Hippocampal formation (tissue), 2 donors: ENCODE measurements at places on chromosomes 1 and 21.
A peak's percentile ranks its signal among the peaks of the same experiment; 100 is the strongest.

GRCh38 chr1:69700770-69701169, 133.0 kb downstream of the LRRC7 start:
- no peak for DNase-seq

- DNase-seq: no peak
These were observed 22.6 kb upstream of the TTC34 start for GRCh38 chr1:2823921-2824610.

DNA sequence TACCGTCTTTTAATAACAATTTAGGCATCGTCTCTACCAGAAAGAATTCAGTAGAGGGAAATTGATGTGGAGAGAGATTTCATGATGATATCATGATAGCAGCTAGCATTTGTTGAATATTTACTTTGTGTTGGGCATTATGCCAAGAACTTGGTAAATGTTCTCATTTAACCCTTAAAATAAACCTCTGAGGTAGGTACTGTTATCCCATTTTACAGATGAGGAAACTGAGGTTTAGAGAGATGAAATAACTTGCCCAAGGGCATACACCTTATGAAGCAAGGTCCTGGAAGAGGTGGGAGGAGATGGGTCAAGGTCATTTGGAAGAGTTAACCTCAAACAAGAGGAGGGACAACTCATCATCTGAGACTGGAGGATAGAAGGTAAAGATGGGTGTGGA, 34.8 kb downstream of the TSNAX start:
- no peak for DNase-seq

GRCh38 chr1:216175714-216176113, 247.5 kb downstream of the USH2A start:
- DNase-seq: no peak

DNA sequence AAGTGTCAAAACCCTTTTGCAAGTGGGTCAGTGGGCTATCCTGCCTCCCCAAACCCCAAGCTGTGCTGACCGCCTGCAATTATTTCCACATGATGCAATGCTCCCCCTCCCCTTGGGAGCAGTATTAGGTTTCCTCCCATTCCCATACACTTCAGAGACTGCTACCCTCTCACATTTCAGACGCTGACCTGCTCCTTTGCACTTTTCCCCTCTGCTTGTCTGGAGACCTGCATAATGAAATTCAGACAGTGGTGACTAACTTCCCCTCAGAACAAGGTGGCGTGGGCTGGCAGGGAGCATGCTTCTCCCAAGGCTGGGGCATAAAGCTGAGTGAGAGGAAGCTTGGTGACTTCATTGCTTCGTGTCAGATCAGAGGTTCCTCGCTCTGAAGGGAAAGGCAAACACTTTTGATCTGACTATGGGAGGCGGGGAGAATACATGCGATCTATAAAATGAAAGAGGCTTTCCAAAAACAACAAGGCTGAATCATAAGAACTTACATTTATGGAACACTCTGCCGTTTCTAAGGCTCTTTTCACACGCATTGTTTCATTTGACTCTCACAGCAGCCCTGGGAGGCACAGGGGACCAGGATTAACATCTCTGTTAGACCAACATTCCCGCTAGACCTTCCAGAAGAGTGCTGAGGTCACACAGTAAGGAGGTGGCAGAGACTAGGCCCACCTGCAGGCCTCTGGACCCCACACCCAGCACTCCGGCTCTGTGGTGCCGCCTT, 27.5 kb upstream of the ROR1 start:
- no peak for DNase-seq

- no peak for DNase-seq
These were observed 136.4 kb upstream of the COL6A1 start for GRCh38 chr21:45845063-45845769.

- DNase-seq: peak; percentile 5
These were observed 8.5 kb downstream of the ERRFI1 start for GRCh38 chr1:8017495-8018197.

GRCh38 chr1:169048043-169048442, 58.4 kb upstream of the ATP1B1 start:
- no peak for DNase-seq

DNA sequence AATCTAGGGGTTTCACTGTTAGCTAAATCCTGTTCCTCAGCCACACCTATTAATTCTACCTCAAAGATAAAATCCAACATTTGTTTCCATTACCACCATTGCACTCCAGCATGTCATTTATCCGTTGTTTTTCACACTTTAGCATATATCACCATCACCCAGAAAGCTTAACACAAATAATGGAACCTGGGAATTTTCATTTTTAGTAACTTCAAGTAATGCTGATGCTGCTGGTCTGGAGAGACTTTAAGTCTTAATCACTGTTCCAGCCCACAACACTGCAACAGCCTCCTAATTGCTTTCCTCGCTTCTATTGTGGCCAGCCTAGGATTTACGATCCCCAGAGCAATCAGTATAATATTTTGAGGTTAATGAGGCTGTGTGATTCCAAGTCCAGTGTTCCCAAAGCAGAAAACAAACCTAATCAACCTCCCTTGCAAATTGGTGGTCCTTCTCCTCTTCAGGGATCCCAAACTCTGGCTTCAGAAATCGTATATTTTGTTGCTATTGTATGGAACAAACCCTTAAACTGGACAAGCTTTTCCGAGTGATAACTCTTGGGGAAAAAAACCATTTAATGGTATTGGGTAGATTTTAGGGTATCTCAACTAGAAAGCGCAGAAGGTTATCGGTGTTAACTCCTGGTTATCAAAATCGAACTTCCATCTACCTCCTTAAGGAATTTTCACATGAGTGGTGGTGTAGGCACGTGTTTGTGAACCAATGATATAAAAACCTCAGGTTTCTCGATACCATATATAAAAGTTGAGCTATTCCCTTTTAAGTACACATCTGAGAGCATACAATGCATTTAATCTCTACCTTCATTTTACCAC, 50.0 kb upstream of the BOLA1 start:
- no peak for DNase-seq

GRCh38 chr1:23433122-23433521, 8.6 kb upstream of the TCEA3 start:
- no peak for DNase-seq

DNA sequence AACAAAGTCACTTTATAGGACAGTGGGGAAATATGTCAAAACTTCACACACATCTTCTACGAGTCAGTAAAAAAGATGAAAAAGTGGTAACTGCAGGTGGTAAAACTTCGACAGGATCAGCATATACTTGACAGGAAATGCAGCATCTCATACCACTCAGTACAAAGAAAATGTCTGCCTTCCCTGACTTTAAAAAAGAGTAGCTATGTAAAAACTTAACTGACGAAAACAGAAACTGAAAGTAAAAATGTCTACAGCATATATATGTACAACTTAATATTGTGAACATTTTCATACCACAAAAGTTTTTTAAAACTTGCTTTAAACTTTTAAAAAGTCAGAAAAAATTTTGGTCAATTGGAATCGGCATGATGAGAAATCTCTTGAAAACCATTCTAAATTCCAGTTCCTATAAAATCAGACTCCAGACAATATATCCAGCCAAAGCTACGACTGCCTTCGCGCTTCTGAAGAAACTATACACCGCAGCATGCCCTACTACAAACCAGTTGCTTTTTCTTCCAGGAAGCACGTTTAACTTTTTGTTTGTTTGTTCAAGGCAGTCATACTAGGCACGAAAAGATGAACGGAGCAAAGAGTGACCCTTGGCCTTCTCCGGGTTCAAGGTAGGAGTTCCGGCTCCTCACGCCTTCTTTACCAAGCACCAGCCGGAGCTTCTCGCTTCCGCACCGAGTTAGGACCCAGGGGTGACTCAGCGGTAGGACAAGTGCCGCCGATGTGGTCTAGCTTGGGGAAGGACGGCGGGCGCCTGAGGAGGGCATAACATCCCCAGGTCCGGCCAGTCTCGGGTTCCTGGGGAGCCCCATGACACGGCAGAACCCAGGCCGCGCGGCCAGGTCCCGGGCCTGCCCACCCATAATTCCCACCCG, 612 bp downstream of the PSMA5 start:
- DNase-seq: no peak

DNA sequence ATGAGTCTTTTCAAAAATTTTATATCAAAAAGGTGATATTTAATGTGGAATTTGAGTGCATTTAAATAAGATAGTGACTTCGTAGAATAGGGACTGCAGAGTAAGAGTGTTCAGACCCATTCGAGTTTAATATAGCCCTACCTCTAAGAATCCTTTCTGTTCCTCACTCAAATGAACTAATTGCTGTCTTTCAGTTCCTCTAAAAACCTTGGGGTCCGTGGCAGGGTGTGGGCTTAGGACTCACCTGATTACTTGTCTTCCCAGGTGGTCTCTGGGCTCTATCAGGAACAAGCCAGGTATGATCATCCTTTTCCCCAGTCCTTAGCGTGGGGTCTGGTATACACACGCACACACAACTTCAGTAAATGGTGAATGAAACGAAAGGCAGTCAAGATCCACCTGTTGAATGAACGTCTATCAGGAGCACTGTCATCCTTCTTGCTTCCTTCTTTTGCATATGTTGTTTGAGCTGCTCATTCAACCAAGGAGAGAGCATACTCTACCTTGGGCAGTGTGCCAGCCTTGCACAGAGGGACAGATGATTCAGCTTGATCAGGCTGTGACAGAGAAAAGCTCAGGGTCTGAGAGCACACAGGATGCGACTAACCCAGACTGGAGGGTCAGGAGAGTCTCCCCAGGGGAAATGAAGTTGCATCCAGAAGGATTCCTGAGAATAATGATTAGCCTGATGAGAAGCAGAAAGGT, 1.2 kb upstream of the RNF11 start:
- no peak for DNase-seq

DNA sequence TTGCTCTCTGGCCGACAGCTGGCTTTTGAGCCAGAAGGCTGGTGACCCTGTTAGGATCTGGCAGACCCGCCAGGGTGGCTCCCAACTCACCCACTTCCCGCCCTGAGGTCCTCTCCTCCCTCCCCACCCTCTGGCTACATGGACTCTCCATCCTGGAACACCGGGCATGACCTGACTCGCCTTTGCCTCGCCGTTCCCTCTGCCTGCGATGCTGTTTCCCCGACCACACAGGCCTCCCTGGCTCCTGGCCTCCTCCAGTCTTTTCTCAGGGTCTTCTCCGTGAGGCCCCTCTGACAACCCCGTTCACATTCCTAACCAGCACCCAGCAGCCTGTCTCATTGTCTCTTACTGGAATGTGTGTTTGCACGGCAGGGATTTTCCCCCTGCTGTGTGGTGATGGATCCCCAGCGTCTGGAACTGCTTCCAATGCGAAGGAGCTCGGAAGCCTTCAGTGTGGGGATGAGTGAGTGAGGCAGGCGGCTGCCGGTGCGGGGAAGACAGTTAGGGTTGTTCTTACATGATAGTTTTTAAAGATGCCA, 46.0 kb upstream of the POFUT2 start:
- no peak for DNase-seq

DNA sequence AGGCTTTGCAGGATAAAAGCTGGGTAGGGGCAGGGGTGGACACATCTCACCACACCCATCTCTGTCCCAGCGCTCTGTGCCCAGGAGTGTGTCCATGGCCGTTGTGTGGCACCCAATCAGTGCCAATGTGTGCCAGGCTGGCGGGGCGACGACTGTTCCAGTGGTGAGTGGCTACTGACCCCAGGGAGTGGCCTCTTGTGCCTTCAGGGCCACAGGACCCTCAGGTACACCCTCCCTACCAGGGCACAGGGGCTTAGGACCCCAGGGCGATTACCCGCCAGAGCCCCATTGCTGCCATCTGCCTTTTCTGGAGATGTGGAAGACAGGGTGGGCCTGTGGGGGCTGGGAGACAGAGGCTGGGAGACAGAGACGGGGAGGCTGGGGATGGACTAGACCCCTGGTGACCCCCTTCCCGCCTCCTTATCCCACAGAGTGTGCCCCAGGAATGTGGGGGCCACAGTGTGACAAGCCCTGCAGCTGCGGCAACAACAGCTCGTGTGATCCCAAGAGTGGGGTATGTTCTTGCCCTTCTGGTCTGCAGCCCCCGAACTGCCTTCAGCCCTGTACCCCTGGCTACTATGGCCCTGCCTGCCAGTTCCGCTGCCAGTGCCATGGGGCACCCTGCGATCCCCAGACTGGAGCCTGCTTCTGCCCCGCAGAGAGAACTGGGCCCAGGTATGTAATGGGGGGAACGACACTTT, 12.8 kb downstream of the PEAR1 start:
- DNase-seq: no peak

GRCh38 chr21:39016740-39017315, 166.4 kb downstream of the PSMG1 start:
- peak; percentile 13 for DNase-seq

GRCh38 chr1:214546886-214547641, 4.3 kb downstream of the PTPN14 start:
- DNase-seq: no peak

GRCh38 chr1:4565801-4566449, 88.5 kb upstream of the AJAP1 start:
- DNase-seq: no peak
